Activated T-cell treated with anti-CD3 and anti-CD28 coated beads for 4 hours (primary cell): ENCODE measurements at places on chromosomes 11 and 22.

DNA sequence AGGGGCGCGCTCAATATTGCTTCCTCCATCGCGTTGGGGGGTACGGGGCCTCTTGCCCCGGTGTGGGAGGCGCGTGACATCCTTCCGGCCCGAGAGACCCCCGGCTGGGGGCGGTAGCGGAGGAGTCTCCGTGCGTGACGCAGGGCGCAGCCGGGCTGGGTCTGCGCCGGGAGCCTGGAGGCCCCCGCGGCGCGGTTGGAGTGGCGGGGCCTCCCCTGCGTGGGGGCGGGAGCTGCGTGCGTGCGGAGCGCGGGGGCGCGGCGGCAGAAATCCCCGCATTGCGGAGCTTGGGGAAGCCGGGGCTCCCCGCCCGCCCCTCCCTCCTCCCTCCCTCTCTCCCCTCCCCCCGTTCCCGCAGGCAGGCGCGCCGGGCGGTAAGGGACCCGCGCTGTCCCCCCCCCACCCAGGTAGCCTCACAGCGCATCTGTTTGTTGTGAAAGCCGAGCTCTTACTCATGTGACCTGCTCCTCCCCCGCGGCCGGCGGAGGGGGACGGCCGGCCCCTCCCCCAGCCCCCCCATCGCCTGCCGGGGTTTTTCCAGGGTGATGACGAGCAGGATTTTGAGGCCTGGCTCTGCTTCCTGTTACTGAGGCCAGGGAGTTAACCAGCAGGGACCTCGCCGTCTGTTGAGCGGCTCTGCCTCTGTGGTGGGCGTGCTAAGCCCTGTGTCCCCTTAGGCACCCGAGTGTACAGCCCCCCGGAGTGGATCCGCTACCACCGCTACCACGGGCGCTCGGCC is 1.6 kb downstream of the PIM3 start:
- peak; percentile 82 for DNase-seq

DNA sequence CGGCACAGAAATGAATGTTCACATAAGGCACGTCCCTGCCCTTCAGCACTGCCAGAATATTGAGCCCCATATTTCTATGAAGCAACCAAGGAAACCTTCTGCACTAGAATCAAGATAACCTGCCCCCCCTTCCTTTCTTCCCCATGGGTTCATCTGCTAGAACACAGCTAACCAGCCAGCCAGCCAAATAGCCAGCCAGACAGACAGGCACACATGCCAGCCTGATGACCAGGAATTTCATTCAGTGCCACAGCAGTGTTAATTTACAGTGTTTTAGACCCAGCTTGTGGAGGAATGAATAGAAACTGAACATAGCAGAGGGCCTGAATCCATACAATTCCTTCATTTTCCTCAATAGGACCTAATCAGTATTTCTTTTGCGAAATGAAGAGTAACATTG is 57.0 kb downstream of the TENM4 start:
- no peak for DNase-seq

- DNase-seq: no peak
Measured at GRCh38 chr11:75734491-75735180, 17.0 kb downstream of the MOGAT2 start.

- DNase-seq: no peak
Measured at GRCh38 chr22:28923826-28924732, 40.7 kb downstream of the ZNRF3 start.

- no peak for DNase-seq
Measured at GRCh38 chr11:69974528-69974927, 103.6 kb upstream of the ANO1 start.

- no peak for DNase-seq
Measured at GRCh38 chr11:71148716-71149115, 103.7 kb downstream of the SHANK2 start.

- DNase-seq: no peak
Measured at GRCh38 chr22:44201665-44202064, 20.9 kb downstream of the PARVG start.

- DNase-seq: no peak
Measured at GRCh38 chr11:126352934-126353801, 2.3 kb upstream of the ST3GAL4 start.

DNA sequence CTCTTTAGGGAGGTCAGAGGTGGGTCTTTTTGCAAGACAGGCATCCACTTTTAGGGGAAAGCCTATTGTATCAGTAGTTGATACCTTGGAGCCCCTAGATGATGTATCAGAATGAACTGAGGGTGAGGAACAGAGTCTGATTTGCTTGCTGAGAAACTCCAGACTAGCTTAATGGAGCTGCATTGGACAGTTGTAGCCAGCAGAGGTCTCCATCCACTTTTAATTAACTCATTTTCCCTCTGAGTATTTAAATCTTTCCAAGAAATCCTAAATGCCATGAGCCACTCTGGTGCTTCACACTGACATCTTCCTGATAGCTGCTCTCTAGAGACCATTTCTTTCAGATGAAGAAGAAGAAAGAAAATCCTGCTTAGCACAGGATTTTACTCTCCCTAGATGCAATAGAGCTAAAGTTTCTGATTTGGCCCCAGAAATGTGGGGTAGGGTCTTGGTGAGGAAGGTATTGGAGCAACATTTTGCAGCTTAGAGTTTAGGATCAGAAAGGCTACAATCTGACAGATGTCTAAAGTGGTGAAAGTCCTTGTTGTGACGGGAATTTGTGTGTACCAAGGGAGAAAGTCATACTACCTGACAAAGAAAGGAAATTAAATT is 38.0 kb downstream of the EXT2 start:
- DNase-seq: no peak

DNA sequence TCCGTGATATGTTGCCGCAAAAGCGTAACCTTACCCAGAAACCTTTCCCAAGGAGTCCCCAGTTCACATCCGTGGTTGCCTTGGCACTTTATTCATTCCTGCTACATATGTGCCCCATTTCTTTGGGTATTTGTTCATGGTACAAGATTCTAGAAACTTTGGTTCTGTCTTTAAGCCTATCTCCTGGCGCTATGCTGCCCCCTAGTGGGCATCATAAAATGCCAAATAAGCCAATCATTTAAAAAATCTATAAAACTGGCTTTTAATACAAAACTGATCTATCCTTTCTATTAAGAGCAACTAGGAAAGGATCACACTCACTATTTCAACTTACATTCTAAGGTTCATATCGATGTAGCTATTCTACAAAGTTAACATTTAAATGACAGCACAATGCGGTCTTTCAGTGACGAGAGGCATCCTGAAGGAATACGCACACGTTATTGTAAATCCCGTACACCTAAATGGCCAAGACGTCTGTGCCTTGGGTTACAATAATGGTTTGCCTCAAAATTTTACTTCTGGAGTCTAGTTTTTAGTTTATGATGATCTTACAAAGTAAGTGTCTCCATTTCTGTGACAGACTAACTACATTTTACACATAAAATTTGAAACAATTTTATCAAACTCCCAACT is 16.2 kb downstream of the PIWIL3 start:
- peak; percentile 38 for DNase-seq

DNA sequence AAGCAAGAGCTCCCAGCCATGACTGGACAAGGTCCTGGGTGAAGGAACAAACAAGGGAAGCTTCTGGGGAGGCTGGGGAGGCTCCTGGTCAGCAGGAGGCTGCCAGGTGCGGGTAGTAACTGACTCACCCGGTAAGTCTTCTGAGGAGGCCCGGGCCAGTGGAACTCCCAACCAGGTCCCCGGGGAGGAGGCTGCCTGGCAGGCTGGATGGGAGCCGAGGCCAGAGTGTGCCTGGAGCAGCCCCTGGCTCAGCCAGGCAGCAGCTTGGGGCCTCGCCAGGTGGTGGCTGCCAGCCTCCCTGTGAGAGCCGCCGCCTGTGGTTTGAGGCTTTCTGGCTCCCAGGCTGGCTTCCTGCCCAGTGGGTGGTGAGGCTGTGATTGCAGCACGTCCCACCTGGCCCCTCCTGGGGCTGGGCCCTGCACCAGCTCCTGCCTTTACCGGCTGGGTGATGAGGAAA is 46.2 kb downstream of the IGF2 start:
- DNase-seq: peak; percentile 28

- DNase-seq: no peak
Measured at GRCh38 chr11:35419184-35419829, at the start of gene SLC1A2. TSS of gene SLC1A2 (minus strand) at chr11:35419558. CDS start at chr11:35418966, 592 bp downstream.

GRCh38 chr11:28675183-28675582 is 567.0 kb downstream of the METTL15 start:
- no peak for DNase-seq

GRCh38 chr11:11444804-11445131 is 91.7 kb upstream of the CSNK2A3 start:
- no peak for DNase-seq

GRCh38 chr11:14232652-14233051 is 126.3 kb downstream of the RRAS2 start:
- no peak for DNase-seq

GRCh38 chr22:18146389-18146753 is 3.6 kb upstream of the USP18 start:
- DNase-seq: no peak

DNA sequence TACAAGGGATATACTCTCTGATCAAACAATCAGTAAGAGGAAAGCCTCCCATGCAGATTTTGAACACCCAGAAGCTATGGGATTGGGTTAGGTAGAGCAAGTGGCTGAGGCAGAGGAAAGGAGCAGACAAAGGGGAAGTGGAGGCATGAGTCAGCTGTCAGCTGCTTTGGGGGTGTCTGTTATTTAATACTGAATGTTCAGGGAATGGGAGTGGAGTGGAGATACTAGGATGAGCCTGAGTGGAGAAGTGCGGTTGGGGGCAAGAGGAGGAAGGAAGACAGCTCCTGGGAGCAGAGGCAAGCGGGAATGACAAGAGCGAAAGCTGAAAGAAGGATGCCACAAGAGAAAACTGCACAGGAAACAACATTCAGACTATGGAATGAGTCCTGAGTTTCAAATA is 22.7 kb upstream of the TMPRSS5 start:
- DNase-seq: no peak

DNA sequence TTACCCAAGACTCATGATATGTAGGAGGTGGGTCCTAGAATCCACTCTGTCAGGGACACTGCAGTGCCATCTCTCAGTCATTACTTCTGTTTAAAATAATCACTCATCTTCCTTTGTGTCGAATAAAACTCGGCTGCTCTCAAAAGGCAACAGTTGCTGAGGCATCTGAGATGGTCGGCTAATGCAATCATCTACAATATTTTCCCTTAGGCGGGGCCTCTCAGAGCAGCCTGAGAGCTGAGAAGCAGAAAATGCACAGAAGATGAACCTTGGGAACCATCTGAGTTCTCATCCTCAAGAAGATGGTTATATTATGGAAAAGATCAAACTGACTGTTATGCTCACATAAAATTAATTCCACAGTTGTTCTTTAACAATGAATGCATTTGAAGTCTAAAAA is 1518.2 kb upstream of the TENM4 start:
- no peak for DNase-seq

DNA sequence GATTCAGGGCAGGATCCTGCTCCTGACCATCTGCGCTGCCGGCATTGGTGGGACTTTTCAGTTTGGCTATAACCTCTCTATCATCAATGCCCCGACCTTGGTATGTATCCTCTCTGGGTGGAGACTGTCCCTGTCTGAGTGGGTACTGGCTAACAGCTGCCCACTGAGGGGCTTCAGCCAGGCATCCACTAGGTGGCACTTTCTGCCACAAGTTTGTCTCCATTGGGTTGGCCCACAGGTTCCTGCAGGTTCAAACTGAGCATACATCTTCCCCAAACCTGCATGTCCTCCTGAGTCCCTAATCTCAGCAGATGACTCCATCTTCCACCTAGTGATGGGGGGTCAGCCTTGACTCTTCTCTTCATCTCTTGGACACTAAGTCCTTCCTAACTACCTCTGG is 4.4 kb downstream of the SLC2A11 start:
- no peak for DNase-seq

DNA sequence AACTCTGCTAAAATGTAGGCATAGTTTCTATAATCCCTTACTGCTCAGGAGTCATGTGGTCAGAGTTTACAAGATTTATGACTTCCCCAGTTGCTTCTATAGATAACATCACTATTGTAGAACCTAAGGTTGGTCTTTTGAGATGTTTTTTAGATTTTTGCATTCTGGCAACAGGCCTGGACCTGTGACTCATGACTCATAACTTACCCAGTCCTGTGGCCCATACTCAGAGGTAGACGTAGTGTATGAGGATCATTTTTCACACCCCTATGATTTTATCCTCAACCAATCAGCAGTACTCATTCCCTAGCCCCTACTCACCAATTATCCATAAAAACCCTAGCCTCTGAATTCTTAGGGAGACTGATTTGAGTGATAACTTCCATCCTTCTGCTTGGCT is 384.4 kb upstream of the DDI1 start:
- no peak for DNase-seq

DNA sequence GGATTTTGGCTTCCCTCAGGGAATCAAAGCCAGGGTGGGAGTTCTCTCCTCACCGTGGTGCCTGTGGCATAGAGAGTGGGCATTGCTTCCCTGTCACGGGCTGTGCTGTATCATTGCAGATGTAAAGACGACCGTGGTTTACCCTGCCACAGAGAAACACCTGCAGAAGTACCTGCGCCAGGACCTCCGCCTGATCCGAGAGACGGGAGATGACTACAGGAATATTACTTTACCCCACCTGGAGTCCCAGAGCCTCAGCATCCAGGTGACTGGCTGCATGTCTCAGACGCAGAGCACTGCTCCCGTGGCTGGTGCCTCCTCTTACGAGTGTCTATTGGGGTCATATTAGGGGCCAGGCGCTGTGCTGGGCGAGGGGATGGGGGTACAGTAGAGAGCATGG is 24.2 kb upstream of the ST3GAL4 start:
- no peak for DNase-seq

GRCh38 chr11:74325649-74326645 is 14.5 kb upstream of the P4HA3 start:
- no peak for DNase-seq

- DNase-seq: no peak
Measured at GRCh38 chr11:95054356-95054755, 5.1 kb downstream of the KDM4F start.

DNA sequence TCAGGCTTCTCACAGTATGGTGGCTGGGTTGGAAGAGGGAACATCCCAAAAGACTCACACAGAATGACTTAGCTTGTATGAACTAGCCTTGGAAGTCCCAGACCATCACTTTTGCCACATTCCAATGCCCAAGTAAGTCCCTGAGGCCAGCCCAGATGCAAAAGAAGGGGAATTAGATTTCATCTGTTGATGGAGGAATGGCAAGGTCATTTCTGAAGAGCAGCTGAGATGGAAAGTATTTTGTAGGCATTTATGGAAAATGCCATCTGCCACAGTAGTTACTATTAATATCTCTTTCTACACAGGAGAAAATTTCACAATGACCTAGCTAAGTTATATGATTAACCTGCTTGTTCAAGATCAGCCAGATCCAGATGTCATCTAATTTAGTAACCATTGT is 58.8 kb downstream of the ENDOD1 start:
- DNase-seq: no peak

GRCh38 chr11:57318178-57318577 is 6.6 kb downstream of the TNKS1BP1 start:
- no peak for DNase-seq

GRCh38 chr11:33434294-33434693 is 177.1 kb downstream of the HIPK3 start:
- no peak for DNase-seq

- no peak for DNase-seq
Measured at GRCh38 chr11:68325183-68325906, 13.0 kb downstream of the LRP5 start.

GRCh38 chr22:31346255-31346732 is at the start of gene PATZ1:
TSS of gene PATZ1 (minus strand) at chr22:31346346. CDS start at chr22:31345602, 744 bp downstream.
- peak; percentile 61 for DNase-seq

GRCh38 chr11:127986073-127986472 is 601.3 kb downstream of the ETS1 start:
- DNase-seq: no peak
